ENCODE measurements at places on chromosomes 13 and 19. TPM values are rescaled to one million over a fixed set of nuclear protein-coding genes. Genes with fewer than 3 reads are reported as not detected.

DNA sequence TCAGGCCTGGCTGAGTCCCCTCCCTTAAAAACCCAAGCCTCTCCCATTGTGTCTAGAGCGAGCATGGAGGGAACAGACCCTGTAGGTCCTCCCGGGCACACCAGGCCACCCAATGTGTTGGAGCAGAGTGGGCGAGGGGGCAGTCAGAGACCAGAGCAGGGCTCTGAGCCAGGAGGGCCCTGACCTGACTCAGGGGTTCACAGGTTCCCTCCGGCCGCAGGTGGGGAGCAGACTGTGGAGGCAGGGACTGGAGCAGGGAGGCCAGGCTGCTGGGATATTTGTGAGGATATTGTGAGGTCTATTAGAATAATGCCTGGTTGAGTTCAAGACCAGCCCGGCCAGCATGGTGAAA is 1.6 kb upstream of the TYROBP start:
- H3K4me1 ChIP-seq = peaks cover 20% of the 10 kb centered on the region
- no peaks in the 10 kb centered on the region for H3K36me3 ChIP-seq
- no peaks in the 10 kb centered on the region for H3K27me3 ChIP-seq
- DNase-seq = no peak
- peak overlapping the region; percentile 60 for H3K27ac ChIP-seq

- H3K36me3 ChIP-seq = peaks cover 99% of the 10 kb centered on the region
- no peaks in the 10 kb centered on the region for H3K27me3 ChIP-seq
- no peak overlapping the region for H3K27ac ChIP-seq
Observed at GRCh38 chr19:16836115-16837034, 7.2 kb downstream of the SIN3B start.

DNA sequence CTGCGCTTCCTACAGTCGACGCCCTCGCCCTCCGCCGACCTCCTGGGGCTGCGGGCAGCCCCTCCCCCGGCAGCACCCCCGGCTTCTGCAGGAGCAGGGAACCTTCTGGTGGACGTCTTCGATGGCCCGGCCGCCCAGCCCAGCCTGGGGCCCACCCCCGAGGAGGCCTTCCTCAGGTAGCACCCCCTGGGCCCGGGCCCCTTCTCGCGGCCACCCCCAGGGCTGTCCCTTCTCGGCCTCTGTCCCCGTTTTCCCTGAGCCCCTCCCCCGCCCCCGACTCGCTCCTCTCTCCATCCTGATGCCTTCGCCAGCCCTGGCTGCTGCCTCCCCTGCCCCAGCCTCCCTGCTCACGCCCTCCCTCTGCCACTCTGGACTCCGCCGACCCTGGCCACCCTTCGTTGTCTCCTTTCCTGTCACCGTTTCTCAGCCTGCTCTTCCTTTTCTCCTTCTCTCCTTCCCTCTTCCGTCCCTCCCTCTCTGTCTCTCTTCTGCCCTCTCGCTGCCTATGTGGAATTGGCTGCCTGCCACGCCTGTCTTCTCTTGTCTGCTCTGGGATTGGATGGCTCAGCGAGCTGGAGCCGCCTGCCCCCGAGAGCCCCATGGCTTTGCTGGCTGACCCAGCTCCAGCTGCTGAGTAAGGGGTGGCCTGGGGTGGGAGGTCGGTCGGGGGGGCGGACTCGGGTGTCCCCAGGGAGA is 11.0 kb downstream of the FUZ start:
- H3K27me3 ChIP-seq = no peaks in the 10 kb centered on the region
- peaks cover 95% of the 10 kb centered on the region for H3K36me3 ChIP-seq
- H3K4me1 ChIP-seq = peaks cover 18% of the 10 kb centered on the region

DNA sequence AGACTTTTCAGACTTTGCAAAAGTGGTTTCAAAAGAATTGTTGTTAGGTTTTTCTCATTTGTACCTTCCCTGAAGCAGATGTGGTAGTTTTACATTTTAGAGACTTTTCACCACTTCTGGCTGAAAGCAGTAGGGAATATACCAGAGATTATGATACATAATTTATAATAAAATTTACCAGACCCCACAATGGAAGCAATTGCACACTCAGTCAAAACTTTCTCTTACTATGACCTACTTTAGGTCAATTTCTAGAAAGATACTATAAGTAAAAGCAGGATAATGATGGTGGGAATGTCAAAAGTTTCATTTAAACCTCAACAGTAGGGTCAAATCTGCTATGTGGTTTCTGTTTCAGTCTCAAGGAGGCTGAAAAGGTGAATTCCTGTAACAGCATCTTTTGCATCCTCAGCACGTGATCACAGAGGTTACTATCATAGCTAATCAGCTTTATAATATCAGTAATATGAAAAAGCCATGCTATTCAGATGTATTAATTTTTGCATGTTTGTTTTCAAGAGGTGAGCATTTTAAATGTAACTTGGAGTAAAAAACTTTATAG is 26.9 kb downstream of the PCCA start:
- no peak for DNase-seq
- peaks cover 16% of the 10 kb centered on the region for H3K36me3 ChIP-seq
- H3K4me3 ChIP-seq = no peak overlapping the region
- no peak overlapping the region for H3K27ac ChIP-seq
- no peaks in the 10 kb centered on the region for H3K27me3 ChIP-seq

DNA sequence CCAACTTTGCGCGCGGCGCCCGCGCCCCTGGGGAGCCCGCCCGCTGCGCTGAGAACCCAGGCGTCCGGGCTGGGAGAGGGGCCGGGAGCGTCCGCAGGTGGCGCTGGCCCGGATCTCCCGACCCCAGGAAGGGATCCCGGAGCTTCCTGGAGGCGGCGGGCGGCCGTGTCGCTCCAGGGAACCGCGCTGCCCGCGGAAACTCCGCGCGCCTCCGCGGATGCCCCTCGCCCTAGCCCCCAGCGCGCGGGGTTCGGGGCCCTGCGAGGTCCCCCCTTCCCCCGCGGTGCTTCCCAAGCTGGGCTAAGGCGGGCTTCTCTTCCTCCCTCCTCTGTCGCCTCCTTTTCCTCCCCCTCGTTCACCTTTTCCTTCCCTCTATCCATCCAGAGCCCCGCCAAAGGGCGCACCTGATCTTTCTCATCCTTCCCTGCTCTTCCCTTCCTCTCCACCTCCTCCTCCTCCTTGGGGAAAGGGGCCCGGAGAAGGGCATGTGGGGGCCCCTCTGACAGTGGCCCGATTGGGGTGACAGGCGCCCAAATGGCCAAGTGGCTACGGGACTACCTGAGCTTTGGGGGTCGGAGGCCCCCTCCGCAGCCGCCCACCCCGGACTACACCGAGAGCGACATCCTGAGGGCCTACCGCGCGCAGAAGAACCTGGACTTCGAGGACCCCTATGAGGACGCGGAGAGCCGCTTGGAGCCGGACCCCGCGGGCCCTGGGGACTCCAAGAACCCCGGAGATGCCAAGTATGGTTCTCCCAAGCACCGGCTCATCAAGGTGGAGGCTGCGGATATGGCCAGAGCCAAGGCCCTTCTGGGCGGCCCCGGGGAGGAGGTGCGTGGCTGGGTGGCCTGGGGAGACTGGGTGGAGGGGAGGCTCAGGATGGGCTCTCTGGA is 710 bp downstream of the SHD start:
- H3K4me1 ChIP-seq = peaks cover 17% of the 10 kb centered on the region
- H3K36me3 ChIP-seq = no peaks in the 10 kb centered on the region
- H3K27ac ChIP-seq = no peak overlapping the region
- no peak for DNase-seq
- peaks cover 78% of the 10 kb centered on the region for H3K27me3 ChIP-seq

DNA sequence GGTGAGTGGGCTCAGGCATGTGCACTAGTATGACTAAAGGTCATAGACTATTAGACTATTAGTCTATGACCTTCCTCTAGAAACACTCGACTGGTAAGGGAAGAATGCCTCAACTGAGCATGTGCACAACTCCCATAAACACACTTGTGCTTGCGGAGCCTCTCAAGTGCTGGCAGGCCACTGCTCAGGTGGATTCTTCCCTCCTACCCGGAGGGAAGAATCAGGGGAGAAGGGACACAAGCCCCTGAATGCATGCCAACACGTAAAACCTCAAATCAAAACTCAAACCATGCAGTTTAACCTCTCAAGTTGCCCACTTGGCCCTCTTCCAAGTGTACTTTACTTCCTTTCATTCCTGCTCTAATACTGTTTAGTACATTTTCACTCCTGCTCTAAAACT is 287.6 kb upstream of the SGCG start:
- no peaks in the 10 kb centered on the region for H3K4me1 ChIP-seq
- H3K27ac ChIP-seq = no peak overlapping the region
- no peaks in the 10 kb centered on the region for H3K27me3 ChIP-seq
- DNase-seq = no peak

The GIPR gene
- not detected for total RNA-seq

- no peak overlapping the region for H3K27ac ChIP-seq
- no peak overlapping the region for H3K4me3 ChIP-seq
- H3K36me3 ChIP-seq = no peaks in the 10 kb centered on the region
- no peak for DNase-seq
Observed at GRCh38 chr13:67377919-67378318, 147.8 kb upstream of the PCDH9 start.

DNA sequence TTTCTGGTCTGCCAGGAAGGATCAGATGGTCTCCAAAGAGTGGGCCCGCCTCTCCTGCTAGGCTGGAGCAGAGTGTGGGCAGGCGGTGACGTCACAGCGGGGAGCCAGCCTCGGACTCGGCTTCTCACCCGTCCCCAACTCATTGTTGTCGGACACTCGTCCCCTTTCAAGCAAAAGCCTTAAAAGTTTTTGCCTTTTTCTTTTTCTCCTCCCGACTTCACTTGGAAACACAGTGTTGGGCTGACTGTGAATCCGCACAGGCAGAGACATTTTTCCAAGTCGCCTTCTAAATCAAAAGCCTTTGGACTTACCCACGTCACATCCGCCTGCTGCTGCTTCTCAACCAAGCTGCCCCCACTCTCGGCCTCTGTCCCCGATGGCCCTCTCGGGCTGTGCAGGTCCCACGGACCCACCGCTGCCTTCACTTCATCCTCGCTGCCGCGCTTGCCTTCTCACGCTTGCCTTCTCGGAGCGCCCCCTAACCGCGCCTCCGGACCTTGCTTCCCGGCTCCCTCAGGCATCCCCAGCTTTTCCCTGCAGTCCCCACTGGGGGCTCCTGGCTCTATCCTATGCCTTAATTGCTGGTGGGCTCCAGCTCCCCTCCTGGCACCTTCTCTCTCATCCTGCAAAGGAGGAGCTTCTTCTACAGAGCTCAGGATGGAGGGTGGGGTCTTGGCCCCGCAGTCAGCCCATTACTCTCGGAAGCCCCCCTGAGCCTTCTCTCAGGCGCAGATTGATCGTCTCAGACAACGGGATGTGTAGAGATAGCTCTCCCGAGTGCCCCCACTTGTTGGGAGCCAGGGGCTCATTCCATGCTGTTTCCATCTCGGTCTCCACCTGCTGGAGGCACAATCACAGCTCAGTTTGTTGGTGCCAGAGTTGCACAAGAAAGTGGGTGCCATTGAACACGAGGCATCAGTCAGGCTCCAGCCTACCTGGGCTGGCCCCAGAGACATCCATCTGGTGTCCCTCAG is 3.9 kb upstream of the ZNF135 start:
- H3K27me3 ChIP-seq = no peaks in the 10 kb centered on the region
- peak overlapping the region; percentile 51 for H3K4me3 ChIP-seq
- peak overlapping the region; percentile 74 for H3K27ac ChIP-seq
- DNase-seq = no peak

The PCDH17 gene
- total RNA-seq = 8.9 TPM

DNA sequence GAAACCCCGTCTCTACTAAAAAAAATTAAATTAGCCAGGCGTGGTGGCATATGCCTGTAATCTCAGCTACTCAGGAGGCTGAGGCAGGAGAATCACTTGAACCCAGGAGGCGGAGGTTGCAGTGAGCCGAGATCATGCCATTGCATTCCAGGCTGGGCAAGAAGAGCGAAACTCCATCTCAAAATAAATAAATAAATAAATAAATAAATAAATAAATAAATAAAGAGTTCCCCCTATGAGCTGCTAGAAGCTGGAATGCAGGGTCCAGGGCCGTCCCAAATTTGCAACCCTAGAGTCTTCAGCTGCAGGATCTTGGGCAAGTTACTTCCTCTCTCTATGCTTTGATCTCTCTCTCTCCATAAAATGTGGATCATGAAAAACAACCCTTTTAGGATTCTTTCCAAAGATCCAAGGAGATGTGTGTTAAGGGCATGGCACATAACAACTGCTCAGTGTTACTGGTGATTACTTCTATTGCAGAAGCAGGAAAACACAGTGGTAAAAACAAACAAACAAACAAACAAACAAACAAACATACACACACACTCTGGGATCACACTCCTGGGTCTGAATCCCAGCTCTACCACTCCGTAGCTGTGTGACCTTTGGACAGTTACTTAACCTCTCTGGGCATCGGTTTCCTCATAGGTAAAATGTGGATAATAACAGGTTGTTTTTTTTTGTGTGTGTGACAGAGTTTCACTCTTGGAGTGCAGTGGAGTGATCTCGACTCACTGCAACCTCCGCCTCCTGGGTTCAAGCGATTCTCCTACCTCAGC is 78.8 kb downstream of the CACNA1A start:
- no peak overlapping the region for H3K4me3 ChIP-seq
- DNase-seq = no peak
- no peaks in the 10 kb centered on the region for H3K4me1 ChIP-seq

DNA sequence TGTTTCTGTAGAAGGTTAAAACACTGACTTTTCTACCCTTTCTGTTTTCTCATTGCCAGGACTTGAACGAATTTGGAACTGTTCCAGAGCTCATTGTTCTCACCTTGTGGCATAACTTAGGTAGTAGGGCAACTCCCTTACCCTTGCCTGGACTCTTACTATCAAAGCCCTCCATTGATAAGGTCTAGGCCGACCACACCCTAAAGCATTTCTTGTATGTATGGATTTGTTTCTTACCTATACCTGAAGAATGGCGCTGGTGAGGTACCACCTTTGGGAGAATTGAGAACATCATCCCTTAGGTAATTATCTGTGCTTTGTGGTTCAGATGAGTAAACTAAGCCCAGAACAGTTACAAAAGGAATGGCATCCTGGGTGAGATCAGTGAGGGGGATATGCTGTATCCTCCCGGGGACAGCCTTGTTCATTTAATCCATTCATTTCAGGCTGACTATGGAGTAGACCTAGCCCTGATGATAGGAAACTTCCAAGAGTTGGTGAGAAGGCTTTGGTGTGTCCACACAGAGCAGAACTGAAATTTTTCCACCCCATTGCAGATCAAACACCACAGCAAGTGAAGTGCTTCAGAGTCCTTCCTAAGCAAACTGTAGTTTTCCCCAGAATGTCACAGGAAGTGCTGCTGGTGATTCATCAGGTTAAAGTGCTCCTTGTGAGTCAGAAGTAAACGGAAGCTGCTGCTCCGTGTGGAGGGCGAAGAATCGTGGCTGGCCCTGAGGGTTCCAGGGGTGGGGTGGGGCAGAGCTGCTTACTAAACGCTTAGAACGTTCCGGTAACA is 113.0 kb downstream of the TEX26 start:
- H3K27ac ChIP-seq = peak overlapping the region; percentile 67
- no peaks in the 10 kb centered on the region for H3K36me3 ChIP-seq
- H3K27me3 ChIP-seq = no peaks in the 10 kb centered on the region
- peaks cover 35% of the 10 kb centered on the region for H3K4me1 ChIP-seq
- no peak for DNase-seq
- H3K4me3 ChIP-seq = no peak overlapping the region

The FUT3 gene
- total RNA-seq = not detected

The ZNF540 gene
- total RNA-seq = 3.2 TPM

GRCh38 chr13:94286581-94286980 is 192.9 kb downstream of the DCT start:
- no peaks in the 10 kb centered on the region for H3K36me3 ChIP-seq
- DNase-seq = no peak
- H3K27ac ChIP-seq = no peak overlapping the region
- H3K4me3 ChIP-seq = no peak overlapping the region

Measured in esophagus muscularis mucosa (tissue), 4 donors.